ENCODE measurements at places on chromosomes 1 and 21.

DNA sequence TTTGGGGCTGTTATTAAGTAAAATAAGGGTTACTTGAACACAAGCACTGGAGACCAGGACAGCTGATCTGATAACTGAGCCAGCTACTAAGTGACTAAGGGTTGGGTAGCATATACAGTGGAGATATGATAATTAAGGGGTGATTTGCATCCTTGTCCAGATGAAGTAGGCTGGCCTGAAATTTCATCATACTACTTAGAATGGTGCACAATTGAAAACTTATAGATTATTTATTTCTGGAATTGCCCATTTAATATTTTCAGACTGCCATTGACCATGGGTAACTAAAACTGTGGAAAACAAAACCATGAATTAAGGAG lies 3.8 kb upstream of the CD1B start:
- no peak for DNase-seq

GRCh38 chr1:231180034-231180433 lies 18.2 kb downstream of the TRIM67 start:
- no peak for DNase-seq

GRCh38 chr21:25956993-25957714 lies 213.4 kb downstream of the APP start:
- no peak for DNase-seq

GRCh38 chr1:75630998-75631397 lies 20.1 kb upstream of the SLC44A5 start:
- no peak for DNase-seq

GRCh38 chr1:24748191-24749121 lies 3.2 kb downstream of the CLIC4 start:
- no peak for DNase-seq

- DNase-seq, result no peak
Observed at GRCh38 chr21:34534522-34534921, 22.5 kb upstream of the KCNE1 start.

- DNase-seq, result no peak
Observed at GRCh38 chr1:119869995-119870394, 26.3 kb downstream of the ADAM30 start.

DNA sequence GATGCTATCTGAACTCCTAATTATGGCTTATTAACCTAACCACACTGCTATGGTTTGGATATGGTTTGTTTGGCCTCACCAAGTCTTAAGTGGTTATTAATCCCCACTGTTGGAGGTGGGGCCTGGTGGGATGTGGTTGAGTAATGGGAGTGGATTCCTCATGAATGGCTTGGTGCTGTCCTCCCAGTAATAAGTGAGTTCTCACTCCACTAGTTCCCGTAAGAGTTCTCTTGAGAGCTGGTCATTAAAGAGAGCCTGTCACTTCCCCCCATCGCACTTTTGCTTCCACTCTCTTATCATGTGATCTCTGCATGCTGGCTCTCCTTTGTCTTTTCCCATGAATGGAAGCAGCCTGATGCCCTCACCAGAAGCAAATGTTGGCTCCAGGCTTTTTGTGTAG lies 328.8 kb downstream of the PLA2G4A start:
- no peak for DNase-seq

DNA sequence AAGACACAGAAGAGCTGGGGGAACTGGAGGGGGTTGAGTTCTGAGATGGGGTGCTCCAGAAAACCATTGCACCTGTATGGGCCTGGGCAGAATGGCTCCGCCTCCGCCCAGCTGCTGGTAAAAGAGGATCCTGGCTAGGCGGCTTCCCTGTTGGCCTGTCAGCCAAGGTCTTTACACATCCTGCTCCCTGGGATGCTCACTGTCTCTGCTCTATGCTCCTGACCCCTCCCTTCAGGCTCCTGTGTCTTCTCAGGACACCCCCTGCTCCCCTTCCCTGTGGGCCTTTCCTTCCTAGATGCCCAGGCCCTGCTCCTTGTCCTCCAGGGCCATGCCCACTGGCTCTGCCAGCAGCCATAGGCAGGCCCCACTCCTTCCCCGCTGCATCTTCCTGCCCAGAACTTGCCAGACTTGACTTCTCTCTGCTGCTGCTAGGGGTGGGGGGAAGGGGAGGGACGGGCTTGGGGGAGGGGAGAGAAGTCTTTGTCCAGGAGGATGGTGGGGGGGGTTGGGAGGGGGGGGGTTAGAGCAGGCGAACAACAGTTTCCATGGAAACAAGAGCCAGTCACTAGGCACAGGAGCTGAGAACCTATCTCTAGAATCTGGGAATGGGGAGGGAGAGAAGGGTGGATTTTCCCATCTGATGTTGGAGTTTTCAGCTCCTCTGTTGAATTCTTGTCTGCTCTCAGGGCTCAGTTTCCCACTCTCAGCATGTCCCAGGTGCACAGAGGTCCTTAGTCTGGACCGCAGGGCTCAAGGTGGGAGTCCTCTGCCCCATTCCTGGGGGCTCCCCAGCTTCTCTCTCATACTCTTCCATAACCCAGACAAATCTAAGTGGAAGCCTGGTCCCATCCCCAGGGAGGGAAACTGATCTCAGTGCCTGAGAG lies 10.6 kb downstream of the CELSR2 start:
- DNase-seq, result no peak

DNA sequence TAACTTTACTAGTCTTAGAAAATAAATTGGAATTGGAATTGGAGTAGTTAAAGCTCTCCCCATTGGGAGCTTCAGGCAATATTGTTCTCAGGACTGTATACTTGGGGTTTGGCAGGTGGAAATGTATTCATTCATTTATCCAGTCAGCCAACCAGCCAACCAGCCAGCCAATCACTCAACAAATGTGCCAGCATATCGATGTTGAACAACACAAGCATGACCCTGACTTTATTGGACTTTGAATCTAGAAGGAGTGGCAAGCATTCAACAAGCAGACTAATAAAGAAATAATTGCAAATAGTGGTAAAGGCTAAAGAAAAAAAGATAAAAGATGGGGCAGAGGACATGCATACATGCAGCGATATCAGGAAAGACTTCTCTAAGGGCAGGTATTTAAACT lies 55.5 kb upstream of the ZC3H11B start:
- DNase-seq, result no peak

DNA sequence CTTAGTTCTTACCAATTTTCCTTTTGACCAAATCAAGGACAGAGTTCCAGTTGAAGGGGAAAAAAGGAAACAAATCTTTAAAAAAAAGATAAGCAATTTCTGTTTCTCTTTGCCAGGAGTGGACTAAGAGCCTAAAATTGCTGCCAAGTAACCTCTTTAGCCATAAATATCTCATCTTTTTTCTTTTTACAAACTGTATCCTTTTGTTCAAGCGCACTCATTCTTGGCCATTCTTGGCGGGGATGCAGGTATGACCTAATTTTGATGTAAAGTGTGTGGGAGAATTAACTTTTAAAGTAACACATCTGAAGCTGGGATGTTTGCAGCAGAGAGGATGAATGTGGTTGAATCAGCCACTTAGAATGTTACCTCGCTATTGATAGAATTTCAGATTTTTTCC lies 13.4 kb upstream of the KIF1B start:
- no peak for DNase-seq

DNA sequence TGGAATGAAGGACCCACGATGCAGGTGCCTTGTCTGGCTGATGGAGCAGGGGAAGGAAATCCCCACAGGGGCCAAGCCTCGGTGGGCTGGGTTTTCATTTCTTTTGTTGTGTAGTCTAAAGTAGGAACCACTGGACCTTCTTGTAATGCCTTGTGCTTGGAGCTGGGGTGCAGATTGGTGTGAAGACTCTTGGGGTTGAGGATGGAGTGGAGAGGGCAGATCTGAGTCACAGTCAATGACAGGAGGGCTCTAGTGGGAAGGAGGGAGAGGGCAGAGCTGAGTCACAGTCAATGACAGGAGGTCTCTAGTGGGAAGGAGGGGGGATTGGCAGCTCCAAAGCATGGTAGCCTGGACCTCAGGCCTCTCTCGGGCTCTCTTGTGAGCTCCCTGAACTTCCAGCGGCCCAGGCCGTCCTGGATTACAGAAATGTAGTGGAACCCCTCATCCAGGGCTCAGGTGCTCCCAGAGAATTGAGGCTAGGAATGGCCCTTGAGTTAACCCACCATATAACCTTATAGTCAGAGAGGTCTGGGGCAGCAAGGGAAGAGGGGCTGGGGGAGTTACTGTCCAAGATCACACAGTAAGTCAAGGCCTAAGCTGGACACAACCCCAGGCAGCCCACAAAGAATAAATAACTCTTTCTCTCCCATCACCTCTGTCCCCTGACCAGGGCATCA lies 313.8 kb downstream of the MATN1 start:
- peak; percentile 14 for DNase-seq

DNA sequence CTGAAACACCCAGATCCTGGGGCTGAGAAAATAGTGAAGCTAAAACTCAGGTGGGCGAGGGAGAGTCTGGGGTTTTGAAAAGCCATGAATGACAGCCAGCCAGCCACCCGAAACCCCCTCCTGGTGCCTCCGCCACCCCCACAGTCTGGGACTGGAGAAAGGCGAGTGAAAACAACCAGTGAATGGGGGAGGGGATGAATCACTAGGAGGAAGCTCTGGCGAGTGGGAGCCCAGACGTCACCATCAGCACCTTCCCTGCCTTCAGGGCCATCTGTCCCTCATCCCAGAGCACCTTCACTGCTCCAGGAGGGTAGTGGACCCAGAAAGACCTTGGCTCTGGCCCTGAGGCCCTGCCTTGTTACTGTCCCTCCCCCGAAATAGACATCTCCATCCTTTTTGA lies 9.2 kb downstream of the RORC start:
- DNase-seq, result no peak

- DNase-seq, result no peak
Observed at GRCh38 chr1:56712150-56712549, 67.0 kb downstream of the PRKAA2 start.

GRCh38 chr1:84406346-84406861 lies 8.1 kb downstream of the DNASE2B start:
- DNase-seq, result no peak

- peak; percentile 13 for DNase-seq
Observed at GRCh38 chr1:97013941-97014340, 292.4 kb downstream of the PTBP2 start.

DNA sequence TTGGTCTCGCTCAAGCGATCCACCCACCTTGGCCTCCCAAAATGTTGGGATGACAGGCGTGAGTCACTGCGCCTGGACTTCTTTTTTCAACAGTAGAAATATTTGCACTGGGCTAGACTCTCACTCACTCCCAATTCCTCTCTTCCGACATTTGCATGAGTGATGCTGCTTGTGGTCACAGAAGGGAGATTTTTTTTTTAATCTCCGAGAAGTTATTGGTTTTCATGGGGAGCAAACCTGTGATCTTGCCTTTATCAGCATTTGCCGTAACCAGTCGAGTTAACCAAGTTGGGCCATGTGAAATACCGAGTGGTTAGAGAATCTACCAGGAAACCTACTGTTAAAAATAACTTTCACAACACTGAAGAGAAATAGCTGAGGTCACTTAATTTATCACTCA lies 21.1 kb downstream of the ERG start:
- DNase-seq, result no peak

GRCh38 chr1:160095382-160096105 lies 2.9 kb downstream of the IGSF8 start:
- no peak for DNase-seq

DNA sequence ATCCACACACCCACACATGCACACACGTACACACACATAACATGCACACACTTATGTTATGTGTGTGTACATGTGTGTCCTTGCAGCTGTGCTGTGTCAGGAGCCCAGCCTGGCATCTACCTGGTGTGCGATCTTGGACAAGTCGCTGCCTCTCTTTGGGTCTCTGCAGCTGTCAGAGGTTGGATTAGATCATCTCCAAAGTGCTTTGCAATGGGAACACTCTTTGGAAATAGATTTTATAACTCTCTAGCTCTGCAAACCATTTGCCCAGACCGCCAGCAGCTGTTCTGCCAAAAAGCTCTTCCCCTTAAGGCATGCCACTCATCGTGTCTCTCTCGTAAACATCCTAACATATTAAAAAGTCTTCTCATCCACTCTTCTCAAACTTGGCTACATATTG lies 4.7 kb downstream of the PKP1 start:
- DNase-seq, result no peak

DNA sequence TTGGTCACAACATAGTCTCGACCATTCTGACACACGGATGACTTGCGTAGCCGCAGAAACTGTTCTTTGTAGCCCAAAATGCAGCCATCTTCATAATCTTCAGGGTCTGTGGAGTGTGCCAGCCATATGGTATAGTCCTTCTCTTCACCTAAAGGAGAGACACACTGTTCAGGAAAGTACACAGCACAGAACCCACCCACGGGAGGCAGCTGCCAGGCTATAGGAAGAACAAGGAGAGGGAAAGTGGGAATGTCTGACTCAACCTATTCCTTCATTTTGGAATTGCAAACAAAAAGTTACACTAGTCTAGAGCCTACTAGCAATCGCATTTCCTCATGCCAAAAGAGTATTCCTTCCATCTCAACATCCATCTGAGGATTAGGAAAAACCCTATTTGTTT lies 16.2 kb upstream of the MYBPHL start:
- no peak for DNase-seq

DNA sequence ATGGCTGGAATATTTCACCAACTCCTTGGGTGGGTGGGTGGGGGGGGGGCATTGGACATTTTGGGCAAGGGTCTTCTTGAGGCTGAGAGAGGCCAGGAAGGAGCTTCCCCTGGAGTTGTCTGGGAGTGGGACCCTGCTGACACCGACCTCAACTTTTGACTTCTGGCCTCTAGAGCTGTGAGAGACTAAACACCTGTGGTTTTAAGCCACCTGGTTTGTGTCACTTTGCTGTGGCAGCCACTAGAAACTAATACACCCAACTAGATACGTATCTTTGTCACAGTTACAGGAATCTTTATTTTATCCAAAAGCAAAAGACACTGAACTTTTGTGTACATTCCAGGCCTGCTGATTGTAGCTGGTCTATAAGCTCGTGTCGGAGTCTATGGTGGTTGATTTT lies 9.9 kb upstream of the RIPK4 start:
- no peak for DNase-seq

DNA sequence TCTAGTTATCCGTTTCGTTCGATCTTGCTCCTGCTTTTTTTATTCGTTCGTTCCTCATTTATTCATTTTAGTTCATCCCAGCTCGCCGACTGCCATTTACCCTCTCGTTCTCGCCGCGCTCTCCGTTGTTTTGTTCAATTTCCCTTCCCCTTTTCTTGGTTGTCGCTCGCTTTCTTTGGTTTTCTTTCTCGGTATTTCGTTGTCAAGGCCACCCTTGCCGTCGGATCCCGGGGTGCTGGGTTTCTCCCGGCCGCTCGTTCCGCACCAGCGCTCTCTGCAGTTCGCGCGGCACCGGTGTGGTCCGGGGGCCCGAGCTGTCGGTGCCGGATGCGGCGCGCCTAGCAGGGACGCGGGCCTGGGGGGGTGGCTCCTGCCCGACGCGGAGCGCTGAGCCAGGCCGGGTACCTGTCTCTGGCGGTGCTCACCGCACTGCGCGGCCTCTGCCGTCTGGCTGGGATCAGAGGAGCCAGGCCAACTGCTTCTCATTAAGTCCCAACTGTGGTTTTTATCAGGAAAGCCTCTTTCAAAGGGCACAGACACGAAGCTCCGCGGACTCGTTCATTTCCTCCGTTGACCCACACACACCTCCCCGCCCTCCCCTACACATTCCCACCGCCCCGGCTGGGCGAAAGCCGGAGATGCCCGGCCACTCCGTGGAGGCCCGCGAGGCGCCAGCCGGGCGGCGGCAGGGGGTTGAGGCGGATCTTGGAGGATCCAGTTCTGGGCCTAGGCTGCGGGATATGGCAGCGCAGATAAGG lies 1.6 kb downstream of the ALX3 start:
- peak; percentile 53 for DNase-seq

- no peak for DNase-seq
Observed at GRCh38 chr1:101205457-101205856, 31.4 kb upstream of the S1PR1 start.

- peak; percentile 64 for DNase-seq
Observed at GRCh38 chr1:209937996-209938959, at the start of gene SYT14. TSS of gene SYT14 (plus strand) at chr1:209938217. CDS start at chr1:209938265, 48 bp downstream.

Data from stomach (tissue), 19 donors.